ENCODE measurements at places on chromosomes 7 and 10.

- no peaks in the 10 kb centered on the region for H3K4me1 ChIP-seq
- H3K27me3 ChIP-seq: no peaks in the 10 kb centered on the region
- H3K27ac ChIP-seq: no peak overlapping the region
- DNase-seq: no peak
Measured at GRCh38 chr10:66398669-66399068, 527.2 kb upstream of the LRRTM3 start.

DNA sequence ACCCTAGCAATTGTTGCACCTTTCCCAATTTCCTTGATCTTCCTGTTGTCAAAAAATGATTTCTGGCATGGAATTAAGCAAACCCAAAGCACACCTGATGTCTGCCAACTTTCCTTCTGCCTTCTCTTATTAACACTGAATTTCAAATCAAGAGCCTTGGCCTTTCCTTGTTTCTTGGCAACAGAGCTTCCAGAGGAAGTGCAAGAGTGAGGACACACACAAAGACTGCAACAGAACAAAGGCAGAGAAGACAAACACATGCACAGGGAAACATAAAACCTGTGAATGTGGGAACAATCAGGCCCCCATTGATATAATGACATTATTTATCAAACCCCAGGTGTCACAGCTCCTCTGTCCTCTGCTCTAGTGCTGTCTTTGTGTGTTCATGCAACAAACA lies 73.0 kb upstream of the IL6 start:
- H3K27me3 ChIP-seq: no peaks in the 10 kb centered on the region
- H3K4me1 ChIP-seq: no peaks in the 10 kb centered on the region
- no peak overlapping the region for H3K4me3 ChIP-seq
- H3K27ac ChIP-seq: no peak overlapping the region

DNA sequence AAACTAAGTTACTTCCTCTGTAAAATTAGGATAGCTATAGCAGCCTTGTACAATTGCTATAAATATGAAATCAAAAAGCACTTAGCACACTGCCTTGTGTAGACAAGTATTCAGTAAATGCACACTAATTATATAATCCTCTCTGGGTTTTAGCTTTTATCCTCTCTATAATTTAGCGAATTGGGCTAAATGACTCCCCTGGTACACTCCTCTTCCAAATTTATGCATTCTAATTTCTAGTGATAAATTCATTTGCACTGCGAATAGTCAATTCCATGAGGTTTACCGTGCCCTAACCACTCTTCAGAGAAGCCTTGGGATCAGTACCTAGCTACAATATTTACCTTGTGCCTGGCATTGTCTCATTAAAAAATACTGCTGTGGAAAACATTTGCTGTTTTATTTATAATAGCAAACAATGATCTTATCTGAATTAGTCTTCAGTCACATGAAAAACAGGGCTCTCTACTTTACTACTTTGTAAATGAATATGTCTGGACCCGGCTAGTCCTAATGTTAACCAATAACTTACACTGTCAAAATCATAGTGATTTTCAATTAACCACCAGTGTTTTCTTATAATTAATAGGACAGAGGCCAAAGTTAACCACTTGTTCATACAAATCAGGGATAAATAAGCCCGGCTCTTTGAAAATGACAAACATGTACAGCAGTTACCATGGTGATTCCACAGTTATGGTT lies 577.9 kb downstream of the IPMK start:
- H3K27me3 ChIP-seq: no peaks in the 10 kb centered on the region
- H3K4me1 ChIP-seq: peaks cover 2% of the 10 kb centered on the region
- H3K36me3 ChIP-seq: no peaks in the 10 kb centered on the region
- no peak for DNase-seq
- no peak overlapping the region for H3K27ac ChIP-seq
- H3K4me3 ChIP-seq: no peak overlapping the region

GRCh38 chr7:101644879-101645278 lies 15.8 kb upstream of the MYL10 start:
- H3K27me3 ChIP-seq: no peaks in the 10 kb centered on the region
- no peak overlapping the region for H3K4me3 ChIP-seq
- DNase-seq: no peak
- no peak overlapping the region for H3K27ac ChIP-seq
- no peaks in the 10 kb centered on the region for H3K4me1 ChIP-seq

GRCh38 chr10:76733441-76733936 lies 904.1 kb downstream of the KCNMA1 start:
- no peaks in the 10 kb centered on the region for H3K4me1 ChIP-seq
- no peaks in the 10 kb centered on the region for H3K27me3 ChIP-seq
- H3K36me3 ChIP-seq: no peaks in the 10 kb centered on the region
- H3K4me3 ChIP-seq: no peak overlapping the region
- no peak overlapping the region for H3K27ac ChIP-seq

Measured in cardiac muscle cell (in vitro differentiated cells and primary cell).